ENCODE measurements at places on chromosomes 2 and 18. TPM values are rescaled to one million over a fixed set of nuclear protein-coding genes. Genes with fewer than 3 reads are reported as not detected.

- DNase-seq = no peak
Measured at GRCh38 chr2:42878581-42878980, 86.2 kb upstream of the HAAO start.

ANKRD30B gene
- total RNA-seq = not detected

GRCh38 chr2:127605691-127606263, 40.2 kb upstream of the GPR17 start:
- peak; percentile 12 for DNase-seq

DNA sequence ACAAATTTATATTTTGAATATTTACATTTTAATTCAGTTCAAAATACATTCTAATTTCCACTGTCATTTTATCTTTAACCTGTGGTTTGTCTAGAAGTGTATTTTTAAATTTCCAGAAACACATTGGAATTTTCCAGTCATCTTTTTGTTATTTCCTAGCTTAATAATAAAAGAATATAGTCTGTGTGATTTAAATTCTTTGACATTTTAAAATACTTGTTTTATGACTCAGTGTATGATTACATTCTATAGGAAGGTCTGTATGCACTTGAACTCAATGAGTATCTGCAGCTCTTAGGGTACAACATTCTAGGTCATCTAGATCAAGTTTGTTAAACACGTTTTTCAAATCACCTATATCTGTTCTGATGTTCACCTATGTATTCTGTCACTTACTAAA, 88.3 kb upstream of the MBOAT2 start:
- no peak for DNase-seq

DNA sequence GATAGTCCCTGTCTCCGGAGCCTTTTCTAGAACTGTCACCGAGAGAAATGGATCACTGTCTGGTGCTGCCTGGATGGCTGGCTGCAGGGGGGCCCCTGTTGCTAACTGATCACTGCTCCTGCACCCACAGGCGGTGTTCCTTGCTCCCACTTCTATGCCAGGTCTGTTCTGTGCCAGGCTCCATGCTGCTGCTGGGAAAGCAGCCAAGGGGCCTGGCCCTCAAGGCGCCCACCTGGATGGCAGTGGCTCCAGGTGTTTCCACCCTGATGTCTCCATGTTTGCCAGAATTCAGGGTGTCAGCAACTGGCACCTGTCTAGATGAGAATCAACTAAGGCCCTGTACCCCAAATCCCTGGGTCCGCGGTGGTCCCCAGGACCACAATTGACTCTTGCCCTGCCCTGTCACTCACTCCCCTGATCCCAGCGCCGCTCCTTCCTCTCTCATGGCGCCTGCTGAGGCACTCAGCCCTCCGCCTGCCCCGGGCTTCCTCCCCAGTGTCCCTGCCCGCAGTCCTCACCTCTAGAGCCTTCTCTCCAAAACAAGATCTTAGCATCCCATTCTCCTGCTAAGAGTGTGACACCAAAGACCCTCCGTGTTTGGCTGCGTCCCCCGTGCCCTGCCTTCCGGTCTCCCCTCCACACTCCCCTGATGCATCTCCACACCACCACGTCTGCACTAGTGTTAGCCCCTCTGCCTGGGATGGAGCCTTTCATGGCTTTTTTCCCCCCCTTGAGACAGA, 72.5 kb upstream of the OTOF start:
- no peak for DNase-seq
